ENCODE measurements at places on chromosomes 2 and 18.
A peak's percentile ranks its signal among the peaks of the same experiment; 100 is the strongest.

- DNase-seq, result no peak
Measured at GRCh38 chr2:2456721-2457120, 125.6 kb upstream of the MYT1L start.

GRCh38 chr18:63098018-63098981 lies 221.3 kb downstream of the BCL2 start:
- no peak for DNase-seq

DNA sequence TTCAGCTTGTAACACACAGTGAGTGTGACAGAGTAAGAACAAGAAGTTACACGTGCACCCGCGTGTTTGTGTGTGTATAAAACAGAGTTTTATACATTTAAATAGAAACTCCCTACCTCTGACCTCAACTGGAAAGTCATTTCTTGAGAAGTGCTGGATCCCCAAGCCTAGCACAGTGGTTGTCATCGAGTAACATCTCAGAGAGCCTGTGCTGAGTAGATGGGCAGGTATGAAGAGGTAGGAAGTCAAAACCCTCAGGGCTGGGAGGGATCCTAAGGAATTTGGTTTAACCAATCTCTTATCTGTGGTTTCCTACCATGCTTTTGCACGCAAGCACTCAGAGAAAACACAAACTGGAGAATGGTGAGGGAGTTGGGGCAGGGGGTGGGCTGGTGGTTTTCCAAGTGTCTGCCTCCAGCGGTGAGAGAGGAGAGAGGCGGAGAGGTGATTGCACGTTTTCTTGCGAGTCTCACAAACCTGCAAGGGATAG lies 9.2 kb downstream of the ACOXL start:
- DNase-seq, result no peak

DNA sequence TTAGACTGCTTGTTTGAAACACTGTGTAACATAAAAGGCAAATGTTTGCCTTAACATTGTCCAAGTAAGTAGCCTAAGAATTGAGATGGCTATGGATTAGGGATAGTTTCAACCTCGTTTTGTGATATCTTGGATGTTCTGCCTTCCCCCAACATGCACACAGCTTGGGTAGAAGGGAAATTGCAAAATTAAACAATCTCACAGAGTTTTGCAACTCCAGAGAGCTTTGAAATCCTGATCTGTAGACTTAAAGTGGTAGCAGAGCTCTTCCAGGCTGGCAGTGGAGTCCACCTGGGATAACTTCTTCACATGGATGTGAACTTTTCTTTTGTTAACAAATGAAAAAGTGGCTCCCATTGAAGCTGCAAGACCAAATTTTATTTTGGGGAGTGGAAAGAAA lies 59.6 kb downstream of the CHRNA1 start:
- no peak for DNase-seq

DNA sequence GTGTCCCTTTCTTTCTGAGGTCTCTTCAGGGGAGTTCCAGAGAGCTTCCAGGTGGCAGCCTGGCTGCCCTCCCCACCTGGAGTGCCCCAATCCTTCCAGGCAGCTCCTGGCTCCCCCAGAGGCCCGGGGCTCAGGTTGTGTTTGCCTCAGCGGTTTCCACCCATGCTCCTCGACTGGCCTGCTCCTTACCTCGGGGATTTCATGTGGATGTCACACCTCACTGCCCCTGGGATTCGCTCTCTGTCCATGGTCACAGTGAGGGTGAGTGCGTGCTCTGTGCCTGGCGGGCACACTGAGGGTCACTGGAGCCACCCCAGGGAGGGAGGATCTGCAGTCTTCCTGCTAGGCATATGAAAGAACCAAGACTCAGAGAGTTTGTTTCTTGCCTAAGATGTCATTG lies 2.1 kb upstream of the TOGARAM2 start:
- peak; percentile 25 for DNase-seq

DNA sequence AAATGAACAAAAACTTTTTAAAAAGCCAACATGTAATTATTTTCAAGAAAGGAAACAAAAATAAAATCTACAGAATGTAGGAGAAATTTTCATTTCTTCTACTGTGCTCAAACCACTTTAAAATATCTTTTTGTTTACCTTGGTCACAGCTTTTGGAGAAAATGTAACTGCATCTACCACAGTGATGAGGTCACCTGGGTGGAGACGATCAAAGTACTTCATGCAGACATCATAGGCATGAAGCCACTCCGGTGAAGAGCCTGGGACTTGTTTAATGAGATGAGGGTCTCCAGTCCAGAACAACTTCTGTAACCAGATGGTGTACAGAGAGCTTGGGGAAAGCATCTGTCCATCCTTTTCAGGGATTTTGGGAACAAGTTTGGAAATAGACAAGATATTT lies 285.8 kb downstream of the NBAS start:
- DNase-seq, result no peak

- no peak for DNase-seq
Measured at GRCh38 chr2:96631804-96632435, 6.2 kb downstream of the KANSL3 start.

DNA sequence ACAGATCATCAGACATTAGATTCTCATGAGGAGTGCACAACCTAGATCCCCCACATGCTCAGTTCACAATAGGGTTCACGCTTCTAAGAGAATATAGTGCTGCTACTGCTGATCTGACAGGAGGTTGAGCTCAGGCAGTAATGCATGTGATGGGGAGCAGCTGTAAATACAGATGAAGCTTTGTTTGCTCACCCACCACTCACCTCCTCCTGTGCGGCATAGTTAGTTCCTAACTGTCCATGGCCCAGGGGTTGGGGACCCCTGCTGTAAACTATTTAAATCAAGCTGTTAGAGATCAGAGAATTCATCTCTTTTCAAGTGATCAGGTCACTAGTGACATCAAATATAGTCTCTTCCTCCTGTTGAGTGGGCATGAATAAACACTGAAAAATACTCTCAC lies 88.8 kb upstream of the ACVR2A start:
- DNase-seq, result no peak

GRCh38 chr2:213279971-213280370 lies 4.3 kb upstream of the SPAG16 start:
- DNase-seq, result no peak

DNA sequence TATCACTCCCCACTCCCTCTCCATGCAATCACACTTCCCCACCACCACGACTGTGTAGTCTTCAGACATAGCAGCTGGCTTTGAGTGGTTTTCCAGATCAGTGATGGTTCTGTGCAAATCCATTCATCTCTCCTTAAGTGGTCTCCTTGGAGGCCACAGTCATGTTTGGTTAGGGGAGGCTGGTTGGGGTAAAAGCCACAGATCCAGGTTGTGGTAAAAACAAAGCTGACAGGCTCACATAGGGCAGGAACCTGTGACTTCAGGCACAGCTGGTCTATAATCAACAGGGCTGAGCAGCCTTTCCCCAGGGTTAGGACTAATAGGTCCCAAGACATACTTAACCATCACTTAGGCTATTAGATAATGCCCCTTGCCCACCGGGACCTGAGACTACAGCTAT lies 46.2 kb upstream of the FZD7 start:
- DNase-seq, result no peak

DNA sequence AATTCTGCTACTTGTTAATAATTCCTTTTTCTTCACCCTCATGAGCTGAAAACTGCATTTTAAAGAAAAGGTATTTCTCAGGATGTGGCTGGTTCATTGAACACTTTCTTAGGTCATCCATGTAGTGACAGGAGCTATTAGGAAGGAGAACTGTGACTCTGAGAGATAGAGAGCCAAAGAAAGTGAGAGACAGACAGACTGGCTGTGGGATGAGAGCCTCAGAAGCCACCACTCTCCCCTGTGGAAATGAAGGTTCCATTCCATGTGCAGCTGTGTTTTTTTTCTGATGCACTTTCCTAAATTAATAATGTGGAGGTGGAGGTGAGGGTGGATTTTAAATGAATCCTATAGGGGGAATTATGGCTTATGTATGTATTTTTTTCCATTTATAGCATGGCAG lies 113.3 kb downstream of the FAM210A start:
- DNase-seq, result no peak

DNA sequence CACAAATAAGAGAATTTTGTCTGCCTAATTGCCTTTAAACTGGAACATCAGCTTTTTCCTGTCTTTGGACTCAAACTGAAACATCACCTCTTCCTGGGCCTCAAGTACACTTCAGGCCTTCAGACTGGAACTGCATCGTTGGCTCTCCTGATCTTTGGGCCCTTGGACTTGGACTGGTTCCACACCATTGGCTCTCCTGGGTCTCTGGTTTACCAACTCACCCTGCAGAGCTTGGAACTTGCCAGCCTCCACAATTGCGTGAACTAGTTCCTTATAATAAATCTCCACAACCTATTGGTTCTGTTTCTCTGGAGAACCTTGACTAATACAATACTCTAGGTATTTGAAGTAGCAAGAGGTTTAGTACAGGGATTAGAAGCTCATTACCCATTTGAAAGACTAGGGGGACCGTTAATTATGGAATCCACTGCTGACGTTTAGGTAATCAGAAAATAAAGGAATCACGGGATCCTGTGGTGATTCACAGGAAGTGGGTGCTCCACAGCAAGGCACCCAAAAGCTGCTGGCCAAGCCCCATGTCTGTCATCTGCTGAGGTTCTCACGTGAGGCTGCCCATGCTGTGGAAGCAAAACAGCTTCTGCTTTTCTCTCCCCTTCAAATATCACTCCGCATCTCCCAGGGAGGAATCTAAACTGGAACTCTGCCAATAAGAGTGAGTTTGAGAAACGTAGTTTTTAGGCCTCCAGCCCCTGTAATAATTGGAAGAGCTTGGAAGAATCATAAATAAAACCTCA lies 20.0 kb upstream of the SGPP2 start:
- no peak for DNase-seq

DNA sequence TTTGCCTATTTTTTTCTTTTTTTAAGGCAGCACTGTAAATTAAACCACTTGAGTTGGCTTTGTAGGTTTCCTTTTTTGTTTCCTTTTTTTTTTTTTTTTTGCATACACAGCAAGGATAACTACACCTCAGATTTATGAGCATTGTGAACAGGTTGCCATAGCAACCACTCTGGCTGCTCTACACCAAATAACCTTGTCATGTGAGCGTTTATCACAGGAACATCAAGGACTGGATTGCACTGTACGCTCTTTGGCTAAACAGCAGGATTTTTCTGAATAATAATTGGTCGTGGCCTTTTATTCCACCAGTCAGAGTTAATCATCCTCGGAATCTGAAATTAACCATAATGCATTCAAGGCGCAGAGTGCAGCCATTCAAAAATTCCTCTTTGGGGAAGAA lies 199.1 kb upstream of the SLC14A2 start:
- DNase-seq, result no peak

DNA sequence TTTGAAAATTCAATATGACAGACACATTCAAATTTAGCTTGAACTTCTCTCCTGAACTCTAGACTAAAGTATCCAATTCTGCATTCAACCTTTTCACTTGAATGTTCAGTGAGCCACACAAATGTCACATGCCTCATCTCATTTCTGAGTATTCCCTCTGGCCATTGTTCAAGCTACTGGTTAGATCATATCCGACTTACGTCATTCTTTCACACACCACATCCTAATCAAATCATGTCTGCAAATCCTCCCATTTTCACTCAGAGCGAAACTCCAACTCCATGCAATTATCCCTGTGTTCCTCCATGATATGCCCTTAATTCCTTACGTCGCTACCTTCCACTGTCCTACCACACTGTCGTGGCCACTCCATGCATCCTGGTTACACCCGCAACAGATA lies 425.1 kb downstream of the CBLN2 start:
- DNase-seq, result no peak

GRCh38 chr2:169014780-169015179 lies 16.3 kb downstream of the ABCB11 start:
- no peak for DNase-seq

DNA sequence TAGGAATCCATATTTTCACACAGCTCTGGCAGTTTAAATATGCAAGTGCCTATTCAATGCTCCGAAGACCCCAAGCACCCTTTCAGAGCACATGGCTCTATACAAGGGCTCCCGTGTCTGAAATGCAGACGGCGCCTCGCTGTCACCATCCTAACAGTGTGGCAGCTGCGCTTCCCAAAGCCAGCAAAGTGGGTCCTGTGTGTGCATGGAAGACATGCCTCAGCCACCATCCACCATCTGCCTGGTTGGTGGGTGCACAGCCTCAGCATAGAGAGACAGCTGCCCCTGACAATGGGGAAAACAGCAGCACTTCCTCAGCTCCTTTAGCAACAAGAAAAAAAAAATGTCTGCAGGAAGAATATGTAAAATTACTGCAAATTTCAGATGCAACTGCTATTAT lies 218.1 kb downstream of the SP3 start:
- DNase-seq, result no peak

- no peak for DNase-seq
Measured at GRCh38 chr2:187008111-187008510, 159.1 kb upstream of the ZSWIM2 start.

- DNase-seq, result no peak
Measured at GRCh38 chr2:228700638-228701037, 519.2 kb upstream of the SPHKAP start.

DNA sequence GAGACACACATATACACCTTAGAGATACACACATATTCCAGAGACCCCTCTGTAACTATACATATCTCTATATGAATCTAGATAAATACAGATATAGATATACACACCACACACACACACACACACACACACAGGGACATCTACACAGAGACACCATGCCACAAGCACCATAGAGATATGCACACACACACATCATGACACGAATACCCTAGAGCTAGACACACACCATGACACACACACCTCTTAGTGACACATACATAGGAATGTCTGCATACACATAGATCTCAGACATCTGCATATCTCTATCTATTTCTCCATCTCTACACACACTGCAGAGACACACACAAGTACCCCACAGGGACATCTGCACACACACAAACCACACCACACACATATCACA lies 270.0 kb downstream of the CYRIA start:
- no peak for DNase-seq

DNA sequence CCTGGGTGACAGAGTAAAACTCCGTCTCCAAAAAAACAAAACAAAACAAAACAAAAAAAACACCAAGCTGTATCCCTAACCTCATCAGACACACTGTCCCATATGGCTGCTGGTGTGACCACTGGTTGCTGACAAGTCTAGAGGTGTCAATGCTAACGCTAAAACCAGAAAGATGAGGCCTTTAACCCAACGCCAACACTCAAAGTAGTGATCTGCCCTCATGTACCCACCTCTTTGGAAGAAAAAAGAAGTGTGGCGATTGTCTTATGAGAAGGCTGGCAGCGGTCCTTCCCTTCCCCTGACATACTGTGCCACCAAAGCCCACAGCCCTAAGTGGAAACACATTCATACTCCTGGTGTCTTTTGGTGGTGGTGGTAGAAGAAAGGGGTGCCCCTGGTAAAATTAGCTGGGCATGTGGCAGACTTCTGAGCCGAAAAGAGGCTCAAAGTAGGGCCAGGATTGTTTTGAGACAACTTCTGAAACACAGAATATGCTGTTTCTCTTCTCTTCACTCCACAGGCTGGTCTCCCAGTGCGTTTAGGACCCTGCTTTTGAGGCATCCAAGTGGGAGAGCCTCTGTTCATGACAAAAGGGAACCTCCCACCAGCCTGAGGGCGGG lies 9.8 kb downstream of the SERTAD2 start:
- DNase-seq, result no peak

GRCh38 chr2:216292475-216292874 lies 79.8 kb downstream of the MARCHF4 start:
- DNase-seq, result no peak
